NCI-H187 (cell line): ENCODE measurements at places on chromosomes 1 and 21.

DNA sequence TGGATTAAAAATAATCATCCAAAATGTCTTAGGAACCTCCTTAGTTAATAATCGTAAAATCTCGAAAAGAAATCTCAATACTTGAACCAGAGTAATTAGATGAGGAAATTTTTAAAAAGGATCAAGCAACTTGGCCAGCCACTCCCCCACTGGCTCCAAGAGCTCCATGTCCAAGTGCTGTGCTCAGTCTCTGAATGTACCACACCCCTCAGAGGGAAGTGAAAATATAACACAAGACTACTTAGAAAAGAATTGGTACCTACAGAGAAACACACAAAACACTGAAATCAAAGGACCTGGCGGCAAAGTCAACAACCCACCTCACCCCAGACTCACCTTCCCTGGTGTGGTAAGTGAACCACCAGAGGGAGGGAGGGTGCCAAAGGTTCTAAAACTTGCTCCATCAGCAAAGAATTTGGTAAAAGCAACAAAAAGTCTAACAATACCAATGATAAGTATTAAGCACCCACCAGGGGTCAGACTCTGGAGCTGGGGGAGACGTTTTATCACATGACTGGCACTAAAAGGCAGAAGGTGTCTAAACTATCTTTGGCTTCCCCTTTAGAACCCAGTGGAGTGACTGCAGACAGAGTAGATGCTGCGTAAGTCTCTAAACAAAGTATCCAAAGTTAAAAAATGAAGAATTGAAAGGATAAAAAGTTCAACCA, 14.0 kb downstream of the LBR start:
- DNase-seq, result no peak

DNA sequence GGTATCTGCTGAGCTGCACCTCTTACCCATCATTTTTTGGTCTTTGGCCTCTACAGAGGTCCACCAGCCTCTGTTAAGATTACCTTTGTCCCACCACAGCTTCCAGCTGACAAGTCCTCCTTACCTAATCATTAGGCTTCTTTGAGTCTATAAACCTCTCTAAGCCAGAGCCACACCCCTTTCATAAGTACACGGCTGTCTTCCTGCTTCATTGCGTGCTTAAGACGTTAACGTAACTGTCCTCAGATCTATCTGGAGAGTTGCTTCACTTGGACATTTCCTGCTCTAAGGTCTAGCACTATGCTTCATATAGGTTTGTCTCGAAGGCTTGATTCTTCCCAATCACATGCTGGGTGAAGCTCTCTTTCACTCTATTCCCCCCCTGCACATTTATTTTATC, 71.0 kb upstream of the CACHD1 start:
- DNase-seq, result no peak

DNA sequence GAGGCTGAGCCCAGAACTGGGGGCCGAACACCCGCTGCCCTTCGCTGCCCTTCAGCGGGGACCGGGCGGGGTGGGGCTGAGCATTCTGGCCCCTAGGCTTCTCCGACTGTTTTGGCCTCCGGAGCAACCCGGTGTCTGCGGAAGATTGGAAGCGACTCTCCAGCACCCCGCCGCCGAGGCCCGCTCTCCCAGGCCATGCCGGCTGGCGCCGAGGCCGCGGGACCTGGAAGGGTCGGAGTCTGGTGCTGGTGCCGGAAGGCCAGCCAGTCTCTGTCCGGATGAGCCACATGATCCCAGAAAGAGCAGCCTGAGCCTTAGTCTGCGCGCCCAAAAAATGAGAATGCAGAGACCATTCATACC, 272.0 kb downstream of the FOXD2 start:
- no peak for DNase-seq

DNA sequence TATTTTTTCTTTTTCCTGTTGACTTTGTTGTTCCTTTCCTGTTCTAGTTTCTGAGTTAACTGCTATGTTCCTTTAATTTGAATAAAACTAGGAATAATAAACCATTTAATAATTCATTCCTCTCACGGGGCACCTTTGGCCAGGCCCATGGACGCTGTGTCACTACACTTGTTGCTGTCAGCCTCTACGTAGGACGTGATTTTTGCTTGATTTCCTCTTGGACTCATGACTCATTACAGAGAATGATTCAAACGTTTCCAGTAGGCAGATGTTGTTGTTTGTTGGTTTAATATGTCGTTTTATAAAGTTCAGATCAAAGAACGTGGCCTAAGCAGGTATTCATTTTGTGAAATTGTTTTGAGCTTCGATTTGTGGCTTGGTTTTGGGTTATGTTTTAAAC, 9.1 kb upstream of the SLC19A1 start:
- DNase-seq, result no peak

- DNase-seq, result no peak
These were observed 11.1 kb upstream of the MSTO1 start for GRCh38 chr1:155598842-155599331.

DNA sequence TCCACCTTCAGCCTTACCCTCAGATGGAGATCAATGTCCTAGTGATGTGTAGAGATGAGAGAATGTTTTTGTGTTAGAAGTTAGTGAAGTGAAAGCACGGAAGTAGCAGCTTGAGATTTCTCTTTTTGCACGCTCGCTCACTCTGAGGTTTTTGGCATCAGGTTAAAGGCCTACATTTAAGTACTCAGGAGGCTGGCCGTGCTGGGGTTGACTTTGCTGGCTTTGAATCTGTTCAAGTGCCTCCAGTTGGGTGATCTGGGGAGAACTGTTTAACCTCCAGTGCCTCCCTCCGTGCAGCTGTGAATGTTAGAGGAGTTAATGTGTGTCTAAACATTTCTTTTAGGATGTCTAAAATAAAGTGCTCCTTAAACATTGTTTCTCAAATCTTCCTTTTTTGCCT, 13.9 kb downstream of the PHGDH start:
- DNase-seq, result no peak

DNA sequence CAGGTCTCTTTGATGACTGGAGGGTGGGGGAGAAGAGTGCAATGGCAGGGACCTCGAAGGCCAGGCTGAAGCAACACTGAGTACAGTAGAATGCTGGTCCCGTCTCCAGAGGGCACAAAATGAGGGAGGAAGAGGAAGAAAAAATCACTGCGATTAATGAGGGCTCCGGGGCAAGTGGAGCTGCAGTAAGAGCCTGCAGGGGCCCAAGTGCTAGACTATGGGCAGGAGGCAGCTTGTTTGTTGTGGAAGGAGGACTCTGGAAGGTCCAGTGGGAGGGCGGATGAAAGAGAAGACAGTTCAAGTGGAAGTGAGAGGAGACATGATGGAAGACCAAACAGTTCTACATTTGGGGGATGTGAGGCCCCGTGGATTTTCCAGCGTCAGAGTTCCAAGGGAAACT, 17.4 kb downstream of the TMCC2 start:
- no peak for DNase-seq

DNA sequence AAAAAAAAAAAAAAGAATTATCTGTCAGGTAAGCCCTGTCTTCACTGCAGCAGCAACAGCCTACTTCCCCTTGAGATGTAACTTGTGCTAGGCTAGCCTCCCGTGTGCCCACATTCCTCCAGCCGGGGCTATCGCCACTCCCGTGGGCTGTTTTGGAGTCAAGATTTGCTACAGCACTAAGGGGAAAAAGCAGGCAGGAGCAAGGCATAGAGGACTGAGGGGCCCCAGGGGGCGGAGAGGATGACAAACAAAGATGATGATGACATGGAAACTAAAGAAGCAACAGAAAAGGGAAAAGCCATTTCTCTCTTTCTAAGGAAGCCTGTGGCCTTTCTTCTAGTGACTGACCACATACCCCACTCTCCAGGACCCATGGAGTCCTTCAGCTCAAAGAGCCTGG, 1.9 kb downstream of the TNFAIP8L2 start:
- no peak for DNase-seq

DNA sequence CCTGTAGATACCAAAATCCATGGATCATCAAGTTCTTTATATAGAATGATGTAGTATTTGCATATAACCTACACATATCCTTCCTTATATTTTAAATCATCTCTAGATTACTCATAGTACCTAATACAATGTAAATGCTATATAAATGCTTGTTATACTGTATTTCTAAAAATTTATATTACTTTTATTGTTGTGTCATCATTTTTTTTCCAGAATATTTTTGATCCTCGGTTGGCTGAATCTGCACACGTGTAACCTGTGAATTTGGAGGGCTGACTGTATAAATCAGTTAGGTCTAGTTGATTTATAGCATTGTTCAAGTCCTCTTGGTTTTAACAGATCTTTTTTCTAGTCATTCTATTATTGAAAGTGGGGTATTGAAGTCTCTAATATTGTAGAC, 23.3 kb downstream of the OBSCN start:
- DNase-seq, result no peak

DNA sequence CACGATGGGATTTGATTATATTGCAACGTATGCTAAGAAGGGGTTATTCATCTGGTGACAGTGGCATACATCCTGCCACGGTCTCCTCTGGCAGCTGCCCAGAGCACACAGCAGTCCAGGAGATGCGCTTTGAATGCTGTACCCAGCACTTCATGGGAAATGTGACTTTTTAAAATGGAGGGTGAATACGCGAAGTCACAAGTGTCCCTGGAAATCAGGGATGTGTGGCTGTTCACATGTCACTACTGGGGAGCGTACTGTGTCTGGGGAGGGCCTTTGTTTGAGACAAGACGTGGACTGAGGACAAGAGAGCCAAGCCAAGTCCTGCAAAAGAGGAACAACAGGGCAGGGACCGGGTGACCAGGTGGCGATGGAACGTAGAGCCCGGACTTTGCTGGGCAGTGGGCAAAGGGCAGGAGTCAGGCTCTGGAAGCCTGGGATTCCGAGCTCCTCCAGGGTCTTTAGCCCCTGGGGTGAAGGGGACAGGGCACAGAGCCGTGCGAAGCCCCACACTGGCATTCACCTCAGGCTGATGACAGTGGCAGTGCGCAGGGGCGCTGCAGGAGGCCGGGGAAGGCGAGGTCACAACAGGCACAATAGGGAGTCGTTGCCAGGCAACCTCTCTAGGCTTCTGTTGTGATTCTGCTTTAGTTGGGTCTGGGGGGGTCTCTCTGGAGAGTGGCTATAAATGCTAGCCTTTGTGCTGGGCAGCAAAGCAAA, 11.4 kb upstream of the ZBTB21 start:
- peak; percentile 29 for DNase-seq

- DNase-seq, result no peak
These were observed 419.4 kb downstream of the GPATCH2 start for GRCh38 chr1:217211486-217211885.

- DNase-seq, result no peak
These were observed 102.6 kb downstream of the KIAA0319L start for GRCh38 chr1:35454616-35455015.

DNA sequence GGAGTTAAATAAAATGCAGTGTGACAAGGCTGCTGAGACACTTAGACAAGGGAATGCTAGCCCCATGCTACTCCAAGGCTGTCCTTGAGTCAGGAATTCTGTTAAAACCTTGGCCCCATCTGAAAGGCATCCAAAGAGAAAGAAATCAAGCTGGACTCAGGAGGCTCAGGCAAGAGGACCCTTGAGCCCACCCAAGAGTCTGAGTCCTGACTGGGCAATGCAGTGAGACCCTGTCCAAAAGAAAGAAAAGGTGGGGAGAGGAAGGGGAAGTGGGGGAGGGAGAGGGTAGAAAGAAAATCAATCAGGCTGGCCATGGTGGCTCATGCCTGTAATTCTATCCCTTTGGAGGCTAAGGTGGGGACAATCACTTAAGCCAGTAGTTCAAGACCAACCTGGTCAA, 26.7 kb downstream of the CLSTN1 start:
- no peak for DNase-seq

- DNase-seq, result no peak
These were observed 99.4 kb downstream of the ATP5PO start for GRCh38 chr21:33816174-33816573.

DNA sequence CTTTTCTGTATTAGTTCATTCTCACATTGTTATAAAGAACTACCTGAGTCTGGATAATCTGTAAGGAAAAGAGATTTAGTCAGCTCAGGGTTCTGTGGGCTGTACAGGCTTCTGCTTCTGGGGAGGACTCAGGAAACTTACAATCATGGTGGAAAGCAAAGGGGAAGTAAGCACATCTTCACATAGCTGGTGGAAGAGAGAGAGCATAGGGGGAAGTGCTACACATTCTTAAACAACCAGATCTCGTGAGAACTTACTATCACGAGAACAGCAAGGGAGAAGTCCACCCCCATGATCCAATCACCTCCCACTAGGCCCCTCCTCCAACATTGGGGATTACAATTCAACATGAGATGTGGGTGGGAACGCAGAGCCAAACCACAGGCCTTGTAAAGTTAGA, 37.9 kb upstream of the AHCTF1 start:
- no peak for DNase-seq

GRCh38 chr1:202691816-202692215, 18.4 kb downstream of the SYT2 start:
- DNase-seq, result peak; percentile 72

DNA sequence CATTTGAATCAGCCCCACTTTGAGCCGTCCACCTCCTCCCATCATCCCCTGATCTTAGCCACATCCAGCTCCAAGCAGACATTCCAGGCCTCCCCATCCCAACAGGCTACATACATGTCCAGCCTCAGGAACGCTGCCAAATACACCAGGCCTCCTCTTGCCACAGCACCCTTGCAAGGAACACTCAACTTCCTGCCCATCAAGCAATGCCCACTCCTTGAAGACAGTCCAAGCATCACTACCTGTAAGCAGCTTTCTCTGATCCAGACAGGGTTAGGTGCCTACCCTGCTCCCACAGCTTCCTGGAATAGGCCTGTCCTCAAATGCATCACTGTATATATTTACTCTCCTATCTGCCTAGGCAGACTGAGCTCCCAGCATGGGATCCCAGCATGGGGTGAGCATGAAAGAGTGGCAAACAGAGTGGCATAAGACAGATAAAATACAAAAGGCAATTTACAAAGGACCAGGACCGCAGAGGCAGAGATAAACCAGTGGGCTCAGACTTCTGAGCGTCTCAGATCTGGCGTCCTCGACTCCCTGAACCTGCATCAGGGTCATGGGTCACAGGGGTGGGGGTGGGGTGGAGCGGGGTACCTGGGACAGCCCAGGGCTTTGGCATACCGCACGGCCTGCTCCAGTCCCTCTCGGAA, 816 bp downstream of the HYI start:
- no peak for DNase-seq

GRCh38 chr1:226436472-226436854, 28.6 kb upstream of the PARP1 start:
- no peak for DNase-seq

DNA sequence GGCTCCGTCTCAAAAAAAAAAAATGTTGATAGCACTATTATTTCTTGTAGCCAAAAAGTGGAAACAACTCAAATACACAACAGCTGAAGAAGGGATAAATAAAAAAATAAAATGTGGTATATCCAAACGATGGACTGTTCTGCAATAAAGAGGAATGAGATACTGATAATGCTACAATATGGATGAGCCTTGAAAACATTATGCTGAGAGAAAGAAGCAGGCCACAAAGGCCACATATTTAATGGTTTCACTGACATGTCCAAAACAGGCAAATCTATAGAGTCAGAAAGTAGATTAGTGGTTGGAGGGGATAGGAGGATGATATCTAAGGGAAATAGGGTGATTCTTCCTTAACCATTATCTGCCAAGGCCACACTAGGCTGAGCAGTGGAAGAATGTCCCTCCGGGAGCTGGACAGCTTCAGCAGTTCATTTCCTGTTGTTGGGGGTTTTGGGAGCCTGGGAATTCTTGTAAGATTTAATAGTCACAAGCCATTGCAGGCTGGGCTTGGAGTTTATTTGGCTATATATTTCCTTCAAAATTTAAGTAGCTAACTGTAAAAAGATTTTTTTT, 53.5 kb downstream of the ST3GAL3 start:
- DNase-seq, result no peak
